ENCODE measurements at places on chromosomes 2 and 18.
A peak's percentile ranks its signal among the peaks of the same experiment; 100 is the strongest.

- no peak for DNase-seq
Measured at GRCh38 chr2:62686012-62686685, 19.4 kb upstream of the EHBP1 start.

- no peak for DNase-seq
Measured at GRCh38 chr2:195651046-195651445, 6.0 kb upstream of the SLC39A10 start.

GRCh38 chr2:31004257-31004656 is 134.0 kb downstream of the GALNT14 start:
- no peak for DNase-seq

- DNase-seq, result no peak
Measured at GRCh38 chr2:224159345-224159928, 120.4 kb upstream of the SERPINE2 start.

DNA sequence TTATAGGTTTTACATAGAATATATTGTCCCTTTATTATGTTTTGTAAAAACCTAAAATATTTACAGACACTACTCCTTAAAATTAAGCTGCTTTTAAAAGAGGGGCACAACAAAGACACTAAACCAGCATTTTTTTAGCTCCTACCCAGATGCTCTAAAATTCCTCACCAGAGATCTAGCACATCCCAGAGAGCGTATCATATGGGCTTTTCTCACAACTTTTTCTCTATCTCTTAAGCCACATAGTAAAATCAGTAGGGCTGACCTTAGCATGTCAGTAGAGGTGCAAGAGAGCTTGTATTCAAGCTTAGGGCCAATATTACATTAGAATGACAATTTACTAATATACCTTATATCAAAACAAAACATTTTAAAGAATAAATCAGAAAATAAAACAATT is 216.3 kb downstream of the TMX3 start:
- DNase-seq, result no peak

DNA sequence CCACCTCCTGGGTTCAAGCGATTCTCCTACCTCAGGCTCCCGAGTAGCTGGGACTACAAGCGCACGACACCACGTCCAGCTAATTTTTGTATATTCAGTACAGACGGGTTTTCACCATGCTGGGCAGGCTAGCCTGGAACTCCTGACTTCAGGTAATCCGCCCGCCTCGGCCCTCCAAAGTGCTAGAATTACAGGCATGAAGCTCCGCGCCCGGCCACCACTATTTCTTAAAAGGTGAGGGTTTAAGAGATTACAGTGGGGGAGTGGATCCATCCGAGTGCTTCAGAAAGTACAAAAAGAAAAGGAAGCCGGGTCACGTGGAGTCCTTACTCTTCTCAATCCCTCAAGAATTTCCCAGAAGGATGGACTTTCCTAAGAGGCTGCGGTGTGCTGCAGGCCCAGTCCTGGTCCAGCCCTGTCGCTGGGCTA is 146.9 kb downstream of the ANKRD44 start:
- no peak for DNase-seq

DNA sequence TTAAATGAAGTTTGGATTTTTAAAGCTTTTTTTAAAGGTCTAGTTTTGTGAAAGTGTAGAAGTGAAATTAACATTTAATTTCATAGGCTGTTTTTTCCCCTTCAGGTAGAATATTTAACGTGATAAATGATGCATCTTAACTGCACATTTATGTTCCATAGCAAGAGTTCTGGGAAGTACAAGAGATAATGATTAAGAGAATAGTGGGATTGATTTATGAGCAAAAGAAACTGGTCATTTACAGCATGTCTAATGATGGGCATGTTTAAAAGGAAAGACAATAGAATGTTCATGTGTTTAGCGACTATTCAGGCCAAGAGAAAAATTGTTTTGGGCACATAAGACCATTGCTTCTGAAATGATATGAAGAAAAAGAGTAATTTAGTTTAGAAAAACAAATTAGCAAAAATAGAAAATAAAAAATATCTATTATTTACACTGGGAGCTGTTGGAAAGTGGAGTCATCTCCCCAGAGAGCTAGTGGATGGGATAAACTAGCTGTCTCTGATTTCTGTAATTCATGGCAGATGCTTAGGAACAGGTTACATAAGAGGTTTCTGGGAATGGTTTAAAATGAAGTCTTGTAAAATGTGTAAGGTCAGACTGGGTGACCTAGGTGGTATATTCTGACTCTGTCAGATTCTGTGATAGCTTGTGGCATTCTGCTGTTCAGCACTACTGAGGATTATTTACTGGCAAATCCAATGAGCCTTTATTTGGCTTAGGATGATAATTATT is 60.7 kb downstream of the WDR7 start:
- DNase-seq, result no peak

- DNase-seq, result no peak
Measured at GRCh38 chr2:171846894-171847293, 47.1 kb downstream of the SLC25A12 start.

DNA sequence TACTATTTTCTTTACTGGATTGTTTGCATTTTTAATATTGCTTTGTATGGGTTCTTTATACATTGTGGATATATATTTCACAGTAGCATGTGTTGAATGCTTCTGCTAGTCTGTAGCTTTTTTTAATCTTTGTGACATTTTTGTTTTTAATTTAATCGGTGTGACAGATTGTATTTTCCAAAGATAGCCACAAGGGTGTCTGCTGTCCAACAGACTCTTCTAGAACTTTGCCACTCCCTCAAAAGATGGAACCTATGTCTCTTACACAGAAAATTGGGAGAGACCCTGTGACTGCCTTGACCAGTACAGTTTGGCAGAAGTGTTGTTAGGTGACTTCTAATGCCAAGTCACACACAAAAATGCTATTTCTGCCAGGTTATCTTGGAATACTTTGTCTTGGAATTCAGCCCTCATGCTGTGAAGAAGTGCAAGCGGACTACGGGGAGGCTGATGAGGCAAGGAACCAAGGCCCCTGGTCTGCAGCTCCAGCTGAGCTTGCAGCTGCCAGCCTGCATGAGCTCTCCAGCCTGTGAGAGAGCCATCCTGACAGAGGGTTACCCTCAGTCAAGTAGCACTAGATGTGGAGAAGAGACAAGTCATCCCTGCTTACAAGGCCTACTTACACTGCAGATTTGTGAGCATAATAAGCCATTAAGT is 110.8 kb downstream of the TDRD15 start:
- DNase-seq, result no peak

DNA sequence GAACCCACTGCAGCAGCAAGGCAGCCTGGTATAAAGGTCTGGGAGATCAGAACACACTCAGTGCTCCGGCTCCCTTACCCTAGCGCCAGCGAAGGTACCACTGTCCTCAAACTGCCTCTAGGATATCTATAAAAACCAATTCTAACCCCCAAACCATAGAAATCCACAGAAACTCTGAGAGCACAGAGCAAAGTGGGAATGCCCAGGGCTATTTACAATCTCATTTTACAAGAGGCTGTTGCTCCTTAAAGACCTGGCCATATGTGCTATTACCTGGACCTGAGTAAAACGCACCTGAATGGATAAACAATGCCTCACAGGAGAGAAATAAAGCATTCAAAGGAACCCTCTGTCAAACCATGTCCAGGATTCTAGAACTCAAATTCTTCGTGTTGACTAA is 4.3 kb downstream of the STK39 start:
- no peak for DNase-seq

DNA sequence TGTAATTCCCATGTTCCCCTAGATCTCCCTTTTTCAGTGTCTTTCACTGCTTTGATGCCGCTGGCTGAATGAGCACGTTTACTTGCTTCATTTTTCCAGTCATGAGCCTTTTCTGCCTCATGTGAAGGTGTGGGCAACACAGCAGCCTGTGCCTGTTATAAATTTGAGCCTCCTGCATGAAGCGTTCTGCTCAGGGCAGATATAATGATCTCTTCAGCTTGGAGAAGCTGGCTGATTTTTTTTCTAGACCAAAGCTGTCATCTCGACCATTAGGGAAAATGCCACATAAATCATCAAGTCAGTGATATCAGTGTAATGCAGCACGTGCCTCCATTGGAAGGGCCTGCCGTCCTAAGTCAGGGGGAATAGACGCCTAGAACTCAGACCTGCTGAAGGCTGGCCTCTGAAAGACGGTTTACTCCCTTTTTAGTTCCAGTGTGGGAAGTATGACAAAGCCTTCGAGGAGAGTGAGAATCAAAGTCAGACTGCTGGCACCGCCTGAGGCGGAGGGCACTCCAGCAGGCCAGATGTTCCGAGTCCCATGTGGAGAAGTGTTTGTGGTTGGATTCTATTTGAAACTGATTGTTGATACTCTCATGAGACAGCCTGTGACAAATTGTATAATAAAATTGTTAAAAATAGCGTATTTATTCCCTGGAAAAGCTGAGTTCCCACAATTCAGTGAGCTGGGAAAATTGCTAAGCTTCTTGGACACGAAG is 196.5 kb downstream of the MYO1B start:
- DNase-seq, result no peak

GRCh38 chr2:232604535-232604934 is 28.9 kb upstream of the EFHD1 start:
- DNase-seq, result no peak

- no peak for DNase-seq
Measured at GRCh38 chr18:10442551-10442971, 11.9 kb upstream of the APCDD1 start.

GRCh38 chr18:74486119-74486849 is 9.9 kb upstream of the CNDP2 start:
- DNase-seq, result no peak

GRCh38 chr18:9722691-9723090 is 14.6 kb downstream of the RAB31 start:
- no peak for DNase-seq

- DNase-seq, result peak; percentile 7
Measured at GRCh38 chr18:36419900-36420531, 122.5 kb downstream of the FHOD3 start.

GRCh38 chr18:33052886-33053285 is 280.1 kb upstream of the KLHL14 start:
- DNase-seq, result no peak

DNA sequence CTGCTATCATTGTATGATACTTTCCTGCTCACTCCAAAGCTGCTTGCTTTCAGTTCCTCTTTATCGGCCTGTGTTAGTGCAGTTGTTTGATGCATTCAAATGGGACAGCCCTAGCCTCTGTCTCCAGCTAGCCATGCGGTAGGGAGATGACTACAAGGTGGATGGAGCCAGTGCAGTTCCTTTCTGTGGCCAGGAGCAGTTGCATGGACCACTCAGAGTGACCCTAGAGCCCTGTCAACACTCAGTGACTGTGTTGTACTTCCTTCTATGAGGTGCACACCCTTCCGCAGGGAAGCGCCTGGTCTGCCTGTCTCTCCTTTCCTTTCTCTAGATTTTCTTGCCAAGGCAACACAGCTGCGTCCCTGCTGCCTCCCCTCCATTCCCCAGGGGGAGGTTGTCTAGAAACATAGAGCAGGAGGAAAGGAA is 33.8 kb downstream of the KCNS3 start:
- no peak for DNase-seq

- no peak for DNase-seq
Measured at GRCh38 chr2:234374150-234374508, 122.8 kb downstream of the ARL4C start.

GRCh38 chr2:24410976-24411375 is 50.6 kb upstream of the ITSN2 start:
- no peak for DNase-seq

Measured in T-helper 2 cell treated with Interferon-gamma antibody and Interleukin-4, amounts not matched to agents 5 μg/mL and 100 μg/mL, for 36 hours (primary cell).